Urothelium cell line (cell line): ENCODE measurements at places on chromosomes 7 and 10.

DNA sequence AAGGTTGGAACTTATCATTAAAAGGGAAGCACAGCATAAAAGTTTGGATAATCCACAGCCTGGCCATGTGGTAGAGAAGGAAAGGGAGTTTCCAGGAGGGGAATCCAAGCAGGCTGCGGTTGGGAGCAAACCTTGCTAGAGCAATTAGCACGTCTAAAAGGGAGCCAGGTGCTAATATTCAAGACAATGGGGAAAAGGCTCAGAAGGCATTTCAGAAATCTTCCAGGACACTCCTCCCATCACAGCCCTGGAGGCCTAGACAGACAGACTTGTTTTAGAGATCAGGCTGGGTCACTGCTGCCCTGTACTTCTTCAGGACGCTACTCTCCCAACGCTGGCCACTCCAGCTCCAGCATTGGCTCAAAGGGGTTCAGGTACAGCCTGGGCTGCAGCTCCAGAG is 96.2 kb upstream of the KAT6B start:
- no peak for DNase-seq

DNA sequence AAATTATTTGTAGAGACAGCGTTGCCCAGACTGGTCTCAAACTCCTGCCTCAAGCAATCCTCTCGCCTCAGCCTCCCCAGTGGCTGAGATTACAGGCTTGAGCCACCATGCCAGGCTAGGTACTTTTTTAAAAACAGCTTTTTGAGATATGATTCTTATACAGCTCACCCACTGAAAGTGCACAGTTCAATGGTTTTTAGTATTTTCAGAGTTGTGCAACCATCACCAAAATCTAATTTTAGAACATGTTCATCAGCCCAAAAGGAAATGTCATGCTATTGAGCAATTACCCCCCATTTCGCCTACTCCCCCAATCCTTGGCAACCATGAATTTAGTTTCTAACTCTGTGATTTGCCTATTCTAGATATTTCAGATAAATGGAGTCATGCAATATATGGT is 73.7 kb downstream of the EVX1 start:
- no peak for DNase-seq

DNA sequence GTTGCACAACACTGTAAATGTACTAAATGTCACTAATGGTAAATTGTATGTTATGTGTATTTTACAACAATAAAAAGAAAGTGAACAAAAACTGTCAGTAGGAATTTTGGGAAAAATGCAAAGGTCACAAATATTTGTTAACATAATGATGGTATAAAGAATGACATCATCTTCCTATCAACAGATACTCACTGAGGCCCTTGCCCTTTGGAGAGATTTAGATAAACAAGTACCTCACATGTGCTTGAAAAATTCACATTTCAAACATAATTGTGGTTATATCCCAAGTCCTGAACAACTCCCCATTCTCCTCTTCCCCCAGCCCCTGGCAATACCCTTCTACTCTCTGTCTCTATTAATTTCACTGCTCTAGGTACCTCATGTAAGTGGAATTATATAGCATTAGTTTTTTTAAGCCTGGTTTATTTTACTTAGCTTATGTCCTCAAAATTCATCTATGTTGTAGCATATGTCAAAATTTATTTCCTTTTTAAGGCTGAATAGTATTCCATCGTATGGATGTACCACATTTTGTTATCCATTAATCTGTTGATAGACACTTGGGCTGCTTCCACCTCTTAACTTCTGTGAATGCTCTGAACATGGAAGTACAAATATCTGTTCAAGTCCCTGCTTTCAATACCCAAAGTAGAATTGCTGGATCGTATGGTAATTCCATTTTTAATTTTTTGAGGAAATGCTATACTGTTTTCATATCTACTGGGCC is 90.5 kb downstream of the WIPF3 start:
- DNase-seq, result no peak

GRCh38 chr7:99133766-99134564 is 9.9 kb downstream of the SMURF1 start:
- DNase-seq, result no peak
